ENCODE measurements at places on chromosomes 2 and 18.
A peak's percentile ranks its signal among the peaks of the same experiment; 100 is the strongest.

DNA sequence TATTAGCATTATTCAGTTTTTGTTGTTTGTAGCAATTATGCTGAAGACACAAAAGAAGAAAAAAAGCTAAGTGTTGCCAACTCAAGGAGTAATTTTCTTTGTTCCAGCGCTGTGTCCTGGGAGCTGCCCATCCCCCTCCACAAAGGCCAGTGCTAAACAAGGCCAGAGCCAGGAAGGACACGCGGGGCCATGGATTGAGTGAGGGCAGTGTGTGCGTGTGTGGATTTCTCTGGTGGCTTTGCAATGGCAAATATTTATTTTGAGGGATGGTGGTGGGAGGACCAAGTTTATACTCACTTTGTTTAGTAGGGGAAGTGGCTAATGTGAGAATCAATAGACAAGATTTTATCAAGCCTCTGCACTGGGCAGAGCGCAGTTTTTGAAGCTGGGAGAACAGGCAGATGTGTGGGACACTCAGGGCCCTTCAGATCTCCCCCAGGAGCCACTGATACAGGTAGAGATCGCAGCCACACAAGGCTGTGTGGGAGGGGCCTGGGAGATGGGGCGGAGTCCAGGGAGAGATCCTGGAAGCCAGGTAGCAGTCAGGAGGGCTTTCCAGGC lies 11.4 kb downstream of the AGAP1 start:
- peak; percentile 16 for DNase-seq

DNA sequence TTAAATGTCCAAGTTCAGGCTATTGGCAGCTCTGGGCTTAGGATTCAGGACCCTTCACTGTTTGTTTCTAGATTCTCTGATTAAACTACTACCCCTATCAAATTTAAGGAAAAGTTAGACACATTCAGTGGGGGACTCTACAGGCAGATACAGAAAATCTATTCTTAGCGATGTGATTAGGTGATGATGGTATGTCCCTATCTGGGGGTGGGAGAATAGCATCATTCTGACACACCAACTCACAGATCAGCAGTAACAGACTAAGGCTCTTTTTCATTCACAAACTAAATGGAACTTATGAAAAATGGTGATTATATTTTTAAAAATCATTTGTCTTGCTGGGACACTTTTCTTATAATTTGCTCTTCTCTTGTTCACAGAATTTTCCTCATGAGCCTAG lies 232.9 kb upstream of the CDH2 start:
- DNase-seq = no peak

- no peak for DNase-seq
Measured at GRCh38 chr18:69469444-69469919, 68.8 kb downstream of the DOK6 start.

DNA sequence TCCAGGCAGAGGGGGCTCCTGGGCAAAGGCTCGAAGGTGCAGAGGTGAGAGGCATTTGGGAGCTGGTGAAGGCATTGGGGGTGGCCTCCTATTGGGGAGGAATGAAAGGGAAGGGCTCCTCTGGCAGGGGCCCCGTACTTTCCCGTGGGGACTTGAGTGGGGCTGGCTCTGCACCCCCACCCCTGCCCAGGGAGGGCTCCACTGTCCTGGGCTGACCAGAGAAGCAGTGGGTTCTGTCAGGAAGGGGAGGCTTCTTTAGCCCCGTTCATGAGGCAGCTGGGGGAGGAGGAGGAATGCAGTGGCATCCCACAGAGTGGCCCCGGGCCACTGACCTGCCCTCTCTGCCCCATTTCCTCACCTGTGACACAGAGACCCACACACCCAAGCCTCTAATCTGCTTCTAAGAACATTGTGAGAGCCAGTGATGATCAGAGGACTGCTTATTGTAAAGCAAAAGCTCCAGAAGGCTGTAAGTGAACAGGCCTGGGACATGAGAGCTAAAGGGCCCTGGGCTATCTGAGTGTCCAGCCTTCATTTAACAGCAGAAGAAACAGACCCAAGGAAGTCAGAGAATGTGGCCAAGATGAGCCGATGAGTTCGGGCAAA lies 38.6 kb upstream of the GPAT2 start:
- no peak for DNase-seq

DNA sequence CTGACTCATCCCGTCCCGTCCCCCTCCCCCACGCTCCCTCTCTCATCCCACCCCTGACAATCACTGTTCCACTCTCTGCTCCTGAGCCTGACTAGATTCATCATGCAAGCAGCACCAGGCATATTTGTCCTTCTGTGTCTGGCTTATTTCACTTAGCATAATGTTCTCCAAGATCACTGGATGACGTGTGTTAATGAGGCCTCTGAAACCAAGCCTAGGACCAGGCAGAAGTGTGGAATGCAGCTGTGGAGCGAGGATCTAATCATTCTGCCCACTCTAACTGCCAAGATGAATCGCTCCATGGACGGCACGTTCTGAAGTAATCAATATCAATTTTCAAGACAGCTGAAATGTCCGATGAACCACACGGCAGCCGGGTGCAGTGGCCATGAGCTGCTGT lies 122.4 kb upstream of the ZNF236 start:
- no peak for DNase-seq

GRCh38 chr18:76803814-76804213 lies 18.5 kb upstream of the ZNF236 start:
- DNase-seq = peak; percentile 61

DNA sequence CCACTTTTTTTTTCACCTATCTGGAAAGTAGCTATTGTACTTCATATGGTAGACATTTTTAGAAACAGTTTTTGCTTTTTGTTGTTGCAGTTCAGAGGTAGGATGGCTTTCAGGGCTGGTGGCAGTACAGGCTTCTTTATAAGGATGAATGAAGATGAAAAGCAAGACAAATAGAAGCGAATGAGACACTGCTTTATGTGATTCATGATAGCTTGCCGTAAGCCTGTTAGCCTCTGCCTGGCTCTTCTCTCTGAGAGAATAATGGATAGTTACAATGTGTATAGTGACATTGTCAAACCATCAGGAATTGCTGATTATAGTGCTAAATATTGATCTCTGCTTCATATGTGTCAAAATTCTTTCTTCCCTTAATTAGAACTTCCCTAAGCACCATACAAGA lies 173.7 kb downstream of the NR4A2 start:
- no peak for DNase-seq

DNA sequence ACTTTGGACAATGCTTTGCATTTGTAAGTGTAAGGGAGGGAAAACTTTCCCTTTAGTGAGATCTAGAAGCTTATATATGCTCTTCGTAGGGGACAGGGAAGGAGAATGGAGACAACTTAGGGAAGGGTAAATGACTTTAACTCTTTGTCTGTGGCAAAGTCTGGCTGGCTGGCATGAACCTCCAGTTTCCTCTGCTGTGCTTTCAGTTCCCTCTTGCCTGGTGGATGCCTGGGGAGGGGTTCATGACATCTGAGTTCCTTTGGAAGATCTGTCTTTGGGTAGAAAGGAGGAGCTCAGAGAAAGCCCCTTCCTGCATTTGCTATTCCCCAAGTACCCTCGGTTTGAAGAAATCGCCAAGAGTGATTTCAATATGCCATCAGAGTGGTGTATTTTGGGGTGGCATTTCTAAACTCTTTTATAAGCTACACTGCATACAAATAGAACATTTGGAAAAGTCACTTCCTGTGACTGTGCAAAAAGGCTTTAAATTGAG lies 143.6 kb downstream of the VAPA start:
- DNase-seq = peak; percentile 29

DNA sequence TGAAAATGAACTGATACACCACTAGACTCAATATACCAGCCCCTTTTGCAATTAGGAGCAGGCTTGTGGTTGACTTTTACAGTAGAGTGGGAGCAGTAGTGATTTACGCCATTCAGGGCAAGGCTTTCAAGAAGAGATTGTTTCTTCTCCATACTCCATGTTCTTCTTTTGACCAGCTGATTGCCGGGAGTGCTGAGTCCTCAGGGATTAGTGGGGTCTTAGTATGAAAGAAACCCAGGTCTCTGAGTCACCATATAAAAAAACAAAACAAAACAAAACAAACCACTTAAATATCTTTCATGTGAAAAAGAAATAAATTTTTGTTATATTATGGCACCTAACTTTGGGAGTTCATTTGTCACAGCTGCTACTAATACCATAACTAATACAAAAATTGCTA lies 465.6 kb upstream of the TRIB2 start:
- DNase-seq = no peak

- DNase-seq = peak; percentile 38
Measured at GRCh38 chr2:169362118-169362893, at the start of gene LRP2. Gene LRP2 (minus strand): TSS chr2:169362534. CDS start chr2:169362399, 135 bp downstream.
